ENCODE measurements at places on chromosomes 7 and 10.

DNA sequence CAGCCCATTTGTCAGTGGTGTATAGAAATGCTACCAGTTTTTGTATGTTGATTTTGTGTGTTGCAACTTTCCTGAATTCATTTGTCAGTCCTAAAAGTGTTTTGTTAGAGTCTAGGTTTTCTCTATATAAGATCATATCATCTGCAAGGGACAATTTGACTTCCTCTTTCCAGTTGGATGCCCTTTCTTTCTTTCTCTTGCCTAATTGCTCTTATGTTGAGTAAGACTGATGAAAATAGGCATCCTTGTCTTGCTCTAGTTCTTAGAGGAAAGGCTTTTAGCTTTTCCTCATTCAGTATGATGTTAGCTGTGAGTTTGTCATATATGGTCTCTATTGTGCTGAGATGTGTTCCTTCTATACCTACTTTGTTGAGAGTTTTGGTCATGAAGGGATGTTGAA lies 161.7 kb upstream of the TPK1 start:
- DNase-seq, result no peak

GRCh38 chr7:104486931-104487330 lies 158.5 kb downstream of the LHFPL3 start:
- no peak for DNase-seq

- no peak for DNase-seq
These were observed 362.9 kb downstream of the KIF20B start for GRCh38 chr10:90064295-90064694.

- DNase-seq, result no peak
These were observed 34.4 kb downstream of the CSGALNACT2 start for GRCh38 chr10:43172645-43173044.

DNA sequence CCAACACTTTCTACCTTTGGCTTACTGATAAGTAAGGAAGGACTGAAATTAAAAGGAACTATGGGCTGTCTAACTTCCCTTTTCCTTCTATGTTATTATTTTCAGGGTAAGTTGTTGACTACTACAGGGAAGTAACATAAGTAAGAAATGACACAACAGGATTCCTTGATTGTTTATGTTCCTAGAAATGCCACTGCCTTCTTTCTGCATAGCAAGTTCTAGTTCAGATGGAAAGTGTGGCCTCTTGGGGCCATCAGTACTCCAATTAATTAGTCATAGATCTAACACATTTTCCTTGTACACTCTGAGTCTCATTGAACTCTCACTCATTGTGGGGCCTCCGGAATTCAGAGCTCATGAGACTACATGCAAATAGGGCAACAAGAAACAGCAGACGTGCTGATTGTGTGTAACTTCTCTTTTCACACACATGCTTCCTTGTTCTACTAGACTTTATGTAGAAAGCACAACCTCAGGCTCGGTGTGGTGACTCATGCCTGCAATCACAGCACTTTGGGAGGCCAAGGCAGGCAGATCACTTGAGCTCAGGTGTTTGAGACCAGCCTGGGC lies 35.3 kb upstream of the HIBADH start:
- DNase-seq, result no peak
